ENCODE measurements at places on chromosomes 5 and 9.

DNA sequence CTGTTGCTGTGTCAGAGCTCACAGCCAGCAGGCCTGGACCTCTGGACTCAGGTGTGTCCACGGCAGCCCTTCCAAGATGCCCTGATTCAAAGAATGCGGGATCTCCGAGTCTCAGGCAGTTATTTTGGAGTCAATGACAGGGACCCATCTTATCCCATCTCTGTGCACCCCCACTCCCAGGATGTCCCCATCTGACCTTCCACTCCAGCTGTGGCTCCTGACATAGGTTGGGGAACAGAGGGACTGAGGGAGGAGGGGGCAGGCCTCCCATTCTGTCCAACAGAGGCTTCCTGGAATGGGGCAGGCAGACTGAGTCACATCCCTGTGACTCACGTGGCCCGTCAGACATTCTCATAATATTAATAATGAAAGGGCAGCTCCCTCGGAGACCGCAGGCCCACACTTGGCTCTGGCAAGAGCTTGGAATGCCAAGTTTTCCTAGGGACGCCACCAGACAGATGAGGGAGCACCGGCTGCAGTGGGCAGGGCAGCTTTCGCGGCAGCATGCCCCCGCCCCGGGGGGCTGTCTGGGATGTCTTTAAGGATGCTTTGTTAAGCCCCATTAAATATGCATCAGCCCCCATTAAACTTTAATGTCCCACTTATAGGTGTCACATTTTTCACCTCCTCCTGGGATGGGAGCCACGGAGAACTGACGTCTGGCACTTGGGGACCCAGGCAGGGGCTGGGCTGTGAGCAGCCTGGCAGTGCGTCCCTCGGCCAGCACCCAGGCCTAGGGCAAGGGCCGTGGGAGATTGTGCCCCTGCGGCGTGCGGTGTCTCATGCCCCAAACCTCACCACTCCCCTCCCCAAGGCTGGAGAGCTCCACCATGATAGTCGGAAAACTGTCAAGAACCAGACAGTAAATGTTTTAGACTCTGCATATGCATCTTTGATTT, 23.6 kb upstream of the FIBCD1 start:
- DNase-seq, result no peak

DNA sequence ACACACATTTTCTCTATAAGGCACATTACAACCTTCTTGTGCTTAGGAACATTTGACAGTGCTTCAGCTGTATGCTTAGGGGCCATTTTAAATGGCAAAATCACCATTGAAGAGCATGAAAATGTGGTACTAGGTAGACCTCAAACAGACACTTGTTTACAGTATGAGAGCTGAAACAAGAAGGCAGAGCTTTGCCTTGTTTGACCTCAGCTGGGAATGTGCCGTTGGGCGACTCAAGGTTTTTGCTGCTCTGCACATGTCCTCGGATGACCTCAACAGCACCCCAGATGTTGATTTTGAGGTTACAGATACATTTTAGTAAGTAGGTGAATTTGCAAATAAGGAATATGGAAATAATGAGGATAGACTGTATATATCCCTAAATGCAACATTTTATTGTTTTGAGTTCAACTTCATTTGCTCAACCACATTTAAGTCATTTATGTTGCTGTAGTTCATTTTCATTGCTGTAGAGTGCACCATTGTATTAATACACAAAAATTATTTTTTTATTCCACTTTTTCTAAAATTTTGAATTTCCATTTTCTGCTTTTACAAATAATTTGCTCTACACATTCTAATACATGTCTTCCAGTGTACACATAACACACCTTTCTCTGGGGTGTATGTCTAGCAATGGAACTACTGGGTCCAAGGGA, 206.8 kb downstream of the NR3C1 start:
- DNase-seq, result no peak

GRCh38 chr5:93600409-93601070, 17.5 kb downstream of the NR2F1 start:
- DNase-seq, result no peak

- DNase-seq, result peak; percentile 36
Measured at GRCh38 chr9:112174965-112175795, at the start of gene SUSD1. Gene SUSD1 (minus strand): TSS chr9:112175297. CDS start chr9:112175235, 62 bp downstream.

DNA sequence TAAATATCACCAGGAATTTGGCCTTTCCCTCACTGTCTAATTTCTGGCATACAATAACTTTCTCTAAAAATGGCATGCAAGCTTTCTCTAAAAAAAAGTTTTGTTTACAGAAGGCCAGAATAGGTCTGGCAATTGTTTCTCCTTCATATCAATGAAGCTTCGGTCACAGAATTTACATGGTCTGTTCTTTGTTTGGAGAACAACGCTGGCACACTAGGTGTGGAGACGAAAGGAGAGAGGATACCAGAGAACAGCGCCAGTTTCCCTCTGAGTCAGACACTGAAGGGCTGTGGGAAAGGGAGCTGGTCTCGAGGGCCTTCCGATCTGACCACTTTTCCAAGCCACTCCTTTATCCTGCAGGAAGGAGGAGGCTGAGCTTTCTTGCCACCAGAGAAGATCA, 60.1 kb upstream of the ITGA1 start:
- DNase-seq, result no peak

DNA sequence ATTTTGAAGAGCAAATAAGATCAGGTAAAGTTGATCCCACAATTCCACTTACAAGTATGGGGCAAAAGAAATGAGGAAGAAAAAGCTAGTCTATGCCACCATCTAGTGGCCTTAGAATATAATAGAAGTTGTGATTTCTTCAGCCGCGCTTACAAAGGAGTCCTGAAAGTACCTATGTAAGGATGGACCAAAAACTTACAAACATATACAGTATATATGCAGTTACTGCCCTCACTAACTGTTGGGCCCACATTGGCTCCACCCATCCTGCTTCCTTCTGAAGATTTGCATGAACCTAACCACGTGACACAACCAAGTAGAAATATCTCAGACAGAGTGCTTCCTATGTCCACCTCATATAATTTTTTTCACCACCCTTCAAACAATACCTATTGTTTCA, 11.7 kb upstream of the OR13D1 start:
- DNase-seq, result peak; percentile 34
